ENCODE measurements at places on chromosomes 6 and 20. TPM values are rescaled to one million over a fixed set of nuclear protein-coding genes. Genes with fewer than 3 reads are reported as not detected.
A peak's percentile ranks its signal among the peaks of the same experiment; 100 is the strongest.

DNA sequence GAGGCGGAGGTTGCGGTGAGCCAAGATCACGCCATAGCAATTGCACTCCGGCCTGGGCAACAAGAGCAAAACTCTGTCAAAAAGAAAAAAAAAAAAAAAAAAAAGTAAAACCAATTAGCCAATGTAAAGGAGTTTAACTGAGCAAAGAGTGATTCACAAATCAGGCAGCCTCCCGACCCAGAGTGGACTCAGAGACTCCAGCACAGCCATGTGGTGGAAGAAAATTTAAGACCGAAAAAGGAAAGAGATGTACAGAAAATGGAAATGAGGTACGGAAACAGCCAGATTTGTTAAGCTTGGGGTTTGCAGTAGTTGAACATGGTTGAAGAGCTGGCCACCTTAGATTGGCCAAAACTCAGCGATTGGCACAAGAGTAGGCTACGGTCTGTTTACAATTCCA is 51.4 kb downstream of the ERMARD start:
- DNase-seq, result no peak

HLA-DPB1 gene
- total RNA-seq, result 2.7 TPM

DNA sequence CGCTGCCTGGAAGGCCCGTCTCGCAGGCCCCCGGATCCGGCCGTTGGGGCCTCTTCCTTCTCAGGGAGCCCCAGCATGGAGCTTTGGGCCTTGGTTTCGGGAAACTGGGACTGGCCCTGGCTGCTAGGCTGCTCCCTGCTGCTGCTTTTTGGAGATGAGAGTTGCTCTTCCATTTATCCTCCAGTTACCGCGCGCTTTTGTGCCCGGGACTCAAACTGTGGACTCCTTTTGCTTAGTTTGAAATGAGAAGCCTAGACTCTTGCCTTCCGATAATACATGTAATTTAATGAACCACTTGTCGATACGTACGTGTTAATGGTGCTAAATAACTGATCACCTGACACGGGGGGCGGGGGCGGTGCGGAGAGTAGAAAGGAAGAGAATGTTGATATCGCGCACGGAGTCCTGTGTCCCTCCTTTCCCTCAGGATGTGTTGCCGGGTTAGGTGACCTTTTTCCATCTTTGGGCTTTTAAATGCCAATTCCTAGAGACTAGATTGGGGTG is 968 bp downstream of the PHF3 start:
- DNase-seq, result peak; percentile 33

DNA sequence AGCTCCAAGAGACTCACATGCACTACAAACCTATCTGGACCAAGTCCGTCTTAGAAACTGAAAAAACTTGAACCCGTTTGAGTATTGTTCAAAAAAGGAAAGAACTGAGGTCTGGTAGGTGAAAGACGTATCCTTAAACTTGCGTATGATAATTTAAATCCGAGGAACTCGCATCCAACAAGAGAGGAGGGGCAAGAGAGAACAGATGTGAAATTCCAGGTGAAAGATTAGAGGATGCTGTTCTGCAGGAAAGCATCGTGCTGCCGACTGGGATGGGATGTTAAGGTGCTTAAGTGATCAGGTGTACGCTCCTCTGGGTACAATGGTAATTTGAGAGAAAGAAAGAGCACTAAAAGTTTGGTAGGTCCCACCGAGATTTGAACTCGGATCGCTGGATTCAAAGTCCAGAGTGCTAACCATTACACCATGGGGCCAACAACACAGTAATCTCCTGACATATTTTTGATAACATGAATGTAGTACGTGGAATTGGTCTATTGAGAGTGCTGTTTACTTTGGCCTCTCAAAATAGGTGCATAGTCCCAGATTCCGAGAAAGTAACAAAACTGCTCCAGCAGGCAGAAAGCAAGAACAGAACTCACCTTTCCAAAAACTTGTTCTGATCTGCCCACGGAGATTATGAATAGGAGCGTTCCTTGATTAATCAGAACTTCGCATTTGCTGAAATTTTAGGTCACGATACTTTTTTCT is 53.5 kb upstream of the BTN3A2 start:
- peak; percentile 56 for DNase-seq

DNA sequence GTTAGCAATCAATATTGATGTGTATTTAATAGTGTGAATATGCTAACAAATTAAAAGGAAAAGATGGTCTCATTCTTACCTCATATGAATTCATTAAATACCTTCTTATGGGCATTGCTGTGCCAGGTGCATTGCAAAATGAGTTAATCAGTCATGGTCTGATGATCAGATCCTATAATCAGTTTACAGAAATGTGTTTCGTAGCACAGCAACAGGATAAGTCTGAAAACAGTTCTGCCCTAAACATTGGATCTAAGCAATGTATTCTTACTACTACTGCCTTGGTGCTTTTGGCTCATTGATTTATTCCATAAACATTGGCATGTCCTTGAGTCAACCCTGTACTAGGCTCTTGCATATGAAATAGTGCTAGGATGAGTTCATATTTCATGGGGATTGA is 417.0 kb upstream of the JAG1 start:
- DNase-seq, result no peak
